PC-3 (cell line): ENCODE measurements at places on chromosomes 12 and 14. TPM values are rescaled to one million over a fixed set of nuclear protein-coding genes. Genes with fewer than 3 reads are reported as not detected.

DNA sequence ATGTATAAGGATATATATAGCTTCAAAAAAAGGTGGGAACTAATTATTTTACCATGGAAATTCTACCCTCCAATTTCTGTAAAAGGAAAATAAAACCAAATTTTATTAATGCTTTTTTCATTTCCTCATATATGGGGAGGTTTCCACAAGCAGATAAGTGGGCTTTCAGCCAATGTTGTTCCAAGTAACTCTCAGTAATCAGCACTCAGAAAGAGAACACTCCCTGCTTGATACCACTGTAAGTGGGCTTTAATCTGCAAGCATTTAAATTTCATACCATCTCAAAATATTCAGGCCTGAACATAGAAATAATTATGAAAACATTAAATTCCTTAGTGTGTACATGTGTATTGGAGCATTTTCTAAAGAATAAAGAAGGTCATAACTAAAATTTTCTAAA is 827.6 kb downstream of the C12orf50 start:
- no peak for DNase-seq

GRCh38 chr14:99359906-99360305 is 87.9 kb upstream of the BCL11B start:
- no peak for DNase-seq

GRCh38 chr12:56205445-56205844 is 16.2 kb upstream of the SMARCC2 start:
- no peak for DNase-seq

DNA sequence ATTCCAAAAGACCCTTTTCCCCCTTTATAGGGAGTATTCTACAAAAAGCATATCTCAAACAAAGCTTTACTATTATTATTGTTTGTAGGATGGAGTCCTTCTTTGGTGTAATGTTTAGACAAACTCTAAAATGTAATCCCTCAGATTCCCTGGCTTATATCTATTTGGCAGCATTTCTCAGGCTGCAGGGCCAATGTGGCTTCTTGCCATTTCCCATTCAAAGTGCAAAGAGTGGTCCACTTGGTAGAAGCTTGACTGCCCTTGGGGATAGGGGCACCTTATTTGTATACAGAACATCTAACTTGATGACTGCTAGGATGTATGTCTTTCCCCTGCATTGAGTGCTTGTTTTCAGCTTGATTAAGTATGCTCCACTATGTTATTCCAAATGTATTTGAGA is 242.7 kb downstream of the PRKD1 start:
- DNase-seq: no peak

DNA sequence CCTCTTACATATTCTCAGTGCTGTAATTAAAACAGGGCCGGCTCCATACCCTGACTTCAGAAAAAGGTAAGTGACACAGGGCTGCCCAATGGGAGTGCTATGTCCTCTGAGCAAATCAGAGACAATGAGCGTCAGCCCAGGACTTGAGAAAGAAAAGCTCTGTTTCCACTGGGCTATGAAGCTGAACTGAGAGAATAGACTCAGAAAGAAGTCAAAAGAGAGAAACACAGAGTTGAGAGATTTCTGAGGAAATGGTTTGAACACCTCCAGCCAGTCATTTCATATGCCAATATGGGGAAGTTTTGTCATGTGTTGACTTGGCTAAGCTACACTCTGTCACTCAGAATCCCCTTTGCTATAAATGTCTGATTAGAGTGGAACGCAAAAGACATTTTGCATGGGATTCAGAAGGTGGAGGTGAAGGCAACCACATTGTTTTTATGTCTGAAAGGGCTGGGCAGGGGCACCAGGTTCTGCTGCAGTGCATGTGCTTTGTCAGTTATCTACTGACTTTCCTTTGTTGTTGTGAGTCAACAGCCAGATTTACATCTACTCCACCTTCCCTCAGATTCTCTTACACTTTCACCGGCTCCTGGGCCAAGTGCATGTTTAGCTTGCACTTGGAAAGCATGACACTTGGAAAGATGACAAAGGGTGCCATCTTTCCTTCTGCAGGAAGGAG is 313.3 kb downstream of the DUSP6 start:
- no peak for DNase-seq

DNA sequence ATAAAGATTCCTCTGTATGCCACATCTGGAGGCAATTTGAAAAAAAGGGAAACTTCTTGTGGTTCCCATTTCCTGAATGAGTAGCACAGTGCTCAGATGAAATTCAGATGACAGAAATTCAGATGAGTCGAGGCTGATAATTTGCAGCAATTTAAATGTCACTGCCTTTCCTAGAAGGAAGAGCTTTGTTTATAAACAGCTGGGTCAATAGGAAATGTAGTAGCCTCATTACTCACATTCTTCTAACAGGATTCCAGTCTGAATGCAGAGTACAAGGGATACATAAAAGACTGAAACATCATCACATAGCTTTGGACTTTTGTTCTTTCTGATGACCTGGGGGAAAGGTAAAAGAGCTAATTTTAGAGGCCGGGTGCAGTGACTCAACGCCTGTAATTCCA is 11.3 kb upstream of the DACT1 start:
- peak; percentile 43 for DNase-seq

DNA sequence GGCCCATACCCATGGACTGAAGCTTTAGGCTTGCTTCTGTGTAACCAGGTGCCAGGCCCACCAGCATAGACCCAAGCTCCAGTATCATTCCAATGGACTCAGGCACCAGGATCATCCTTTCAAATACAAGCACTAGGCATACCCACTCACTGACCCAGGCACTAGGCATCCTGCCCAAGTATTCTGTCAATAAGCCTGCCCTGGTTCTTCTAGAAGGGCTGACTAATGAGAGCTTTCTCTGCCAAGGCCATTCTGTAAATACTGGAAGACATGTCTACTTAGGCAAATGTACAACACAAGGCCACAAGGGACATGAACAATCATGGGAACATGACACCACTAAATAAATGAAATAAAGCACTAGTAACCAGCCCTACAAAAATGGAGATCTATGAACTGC is 352.2 kb downstream of the FSCB start:
- DNase-seq: peak; percentile 50

DNA sequence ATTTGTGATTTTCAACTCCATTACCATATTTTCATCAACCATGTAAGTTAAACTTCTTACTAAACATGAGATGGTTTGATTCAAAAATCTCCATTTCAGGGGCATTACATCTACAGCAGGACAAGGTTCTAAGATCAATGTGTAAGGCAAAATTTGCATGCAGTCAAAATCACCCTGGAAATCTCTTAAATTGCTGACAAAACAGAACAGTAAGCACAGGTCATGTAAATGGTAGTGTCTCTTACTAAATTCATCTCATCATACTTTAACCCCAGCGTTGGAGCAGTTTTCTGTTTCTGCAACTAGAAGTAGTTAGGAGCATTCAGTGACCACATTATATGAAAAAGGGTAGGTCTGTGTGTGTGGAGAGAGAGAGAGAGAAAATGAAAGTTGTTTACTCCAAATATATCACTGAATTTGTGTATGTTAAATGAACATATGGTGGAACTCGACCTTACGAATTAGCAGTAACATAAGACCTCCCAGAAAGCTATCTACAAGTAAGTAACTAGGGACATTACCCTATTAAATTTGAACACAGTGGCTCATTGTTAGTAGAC is 227.5 kb downstream of the SSPN start:
- DNase-seq: no peak

DNA sequence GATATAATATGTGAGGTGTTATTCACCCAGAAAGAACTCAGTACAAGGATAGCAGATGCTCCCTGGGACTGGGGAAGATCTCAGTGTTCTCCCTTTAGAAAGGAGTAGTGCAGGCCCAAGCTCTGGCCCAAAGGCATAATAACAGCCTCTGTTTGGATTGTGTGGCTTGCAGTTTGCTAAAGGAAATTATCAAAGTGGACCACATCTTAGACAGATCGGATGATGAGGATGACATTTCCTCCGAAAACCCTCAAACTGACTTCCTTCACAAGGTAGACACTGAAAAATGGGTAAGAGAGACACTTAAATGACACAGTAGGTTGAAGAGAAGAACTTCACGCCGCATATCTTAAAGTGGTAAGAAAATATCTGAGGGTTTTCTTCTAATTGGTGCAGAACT is 26.1 kb downstream of the SMCO2 start:
- no peak for DNase-seq

- DNase-seq: peak; percentile 45
These were observed 3.1 kb upstream of the CREBL2 start for GRCh38 chr12:12608557-12608957.

CCNK gene
- 26.2 and 51.8 TPM in 2 replicates for total RNA-seq

LRRC74A gene
- not detected in 2 replicates for total RNA-seq

RHEBL1 gene
- 4.2 and 5.0 TPM in 2 replicates for total RNA-seq

OTX2 gene
- not detected in 2 replicates for total RNA-seq

TAS2R13 gene
- 0.11 and 0.86 TPM in 2 replicates for total RNA-seq

DIO2 gene
- total RNA-seq: 2.0 and 6.6 TPM in 2 replicates

SCNN1A gene
- total RNA-seq: 2.3 and 2.9 TPM in 2 replicates
